ENCODE measurements at places on chromosomes 4 and X.

- DNase-seq: no peak
Measured at GRCh38 chr4:1155314-1155713, 17.1 kb downstream of the SPON2 start.

DNA sequence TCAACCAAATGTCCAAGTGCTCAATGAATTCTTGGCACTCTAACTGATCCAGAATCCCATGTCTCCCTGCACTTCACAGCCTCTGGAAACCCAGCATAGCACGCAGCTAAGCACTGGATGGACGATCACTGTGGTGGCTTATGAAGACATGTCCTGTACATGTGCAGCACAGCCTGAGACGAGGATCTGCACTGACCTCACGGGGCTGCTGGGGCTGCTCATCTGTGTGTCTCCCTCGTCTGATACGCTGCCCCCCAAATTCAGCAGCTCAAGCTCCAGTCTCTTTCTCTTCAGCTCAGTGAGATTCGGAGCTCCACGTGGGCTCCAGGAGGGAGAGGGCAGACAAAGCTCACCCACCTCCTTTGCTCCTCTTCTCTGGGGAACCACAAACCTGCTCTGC, 126.9 kb downstream of the CPZ start:
- DNase-seq: no peak

- DNase-seq: no peak
Measured at GRCh38 chr4:100823993-100824323, 306.1 kb upstream of the EMCN start.

DNA sequence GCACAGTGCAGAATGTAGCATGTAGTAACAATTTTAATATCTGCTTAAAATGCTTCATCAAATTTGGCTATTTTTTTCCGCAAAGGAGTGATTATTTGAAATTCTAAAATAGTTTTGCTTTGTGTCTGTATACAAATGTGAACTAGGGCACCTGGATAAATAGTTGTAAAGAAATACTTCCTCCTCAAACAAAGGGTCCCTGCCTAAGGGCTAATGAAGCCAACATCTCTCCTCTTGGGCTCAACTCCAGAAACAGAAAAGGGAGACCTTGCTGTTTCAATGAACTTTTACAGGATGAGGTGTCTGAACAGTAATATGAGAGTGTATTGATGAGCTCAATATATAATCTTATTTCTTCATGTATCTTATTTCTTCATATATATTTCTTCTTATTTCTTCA, 30.8 kb upstream of the SCOC start:
- no peak for DNase-seq

DNA sequence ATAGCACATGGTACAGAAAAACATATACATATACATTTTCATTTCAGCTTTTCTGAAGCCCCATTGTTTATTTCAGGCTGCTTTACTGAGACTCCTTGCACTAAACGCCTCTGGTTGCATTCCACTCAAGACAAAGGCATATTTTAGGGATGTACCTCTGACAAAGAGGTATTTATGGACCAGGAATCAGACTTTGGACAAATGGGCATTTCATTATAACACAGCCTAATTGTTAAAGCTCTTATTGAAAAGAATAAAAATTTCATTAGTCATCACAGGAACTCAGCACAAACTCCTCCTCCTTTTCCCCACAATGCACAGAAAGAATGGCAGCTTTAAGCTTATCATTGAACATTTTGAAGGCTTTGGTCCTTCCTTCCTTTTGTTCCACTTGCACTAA, 62.9 kb upstream of the UGT8 start:
- DNase-seq: no peak

DNA sequence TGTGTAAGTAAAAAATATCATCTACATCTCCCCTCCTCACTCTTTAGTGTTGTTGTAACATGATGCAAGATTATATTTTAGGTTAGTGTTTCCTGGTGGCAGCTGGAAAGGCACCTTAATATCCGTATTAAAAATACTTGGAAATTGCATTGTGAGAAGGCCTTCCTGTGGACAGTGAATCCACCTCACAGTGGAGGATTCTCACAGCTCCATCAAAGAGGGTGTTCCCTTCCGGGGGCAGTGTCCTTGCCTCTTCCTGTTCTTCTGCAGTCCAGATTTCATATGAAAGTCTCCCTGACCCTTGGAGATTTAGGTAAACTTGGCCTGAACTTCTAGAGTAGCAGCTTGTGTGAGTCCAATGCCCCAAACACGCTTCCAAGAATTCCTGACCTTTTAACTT, 29.9 kb upstream of the GAB1 start:
- no peak for DNase-seq

- DNase-seq: no peak
Measured at GRCh38 chrX:17192106-17192505, 182.9 kb upstream of the NHS start.

DNA sequence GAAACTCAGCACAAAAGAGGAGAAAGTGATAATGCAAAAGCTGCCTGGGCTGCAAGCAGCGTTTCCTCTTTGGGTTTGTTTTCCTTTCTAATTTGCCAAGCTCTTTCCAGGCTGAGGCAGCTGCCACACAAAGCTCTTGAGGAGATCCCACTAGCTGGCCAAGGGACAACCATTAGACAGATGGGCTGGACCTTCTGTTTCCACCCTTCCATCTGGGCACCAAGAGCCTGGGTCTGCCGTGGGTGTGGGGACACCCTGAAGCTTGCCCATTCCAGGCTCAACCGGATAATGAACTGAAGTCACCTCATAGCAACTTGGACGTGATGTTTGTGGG, 194.6 kb upstream of the C1QTNF7 start:
- no peak for DNase-seq

GRCh38 chr4:153407906-153408305, 58.3 kb upstream of the TMEM131L start:
- DNase-seq: no peak

DNA sequence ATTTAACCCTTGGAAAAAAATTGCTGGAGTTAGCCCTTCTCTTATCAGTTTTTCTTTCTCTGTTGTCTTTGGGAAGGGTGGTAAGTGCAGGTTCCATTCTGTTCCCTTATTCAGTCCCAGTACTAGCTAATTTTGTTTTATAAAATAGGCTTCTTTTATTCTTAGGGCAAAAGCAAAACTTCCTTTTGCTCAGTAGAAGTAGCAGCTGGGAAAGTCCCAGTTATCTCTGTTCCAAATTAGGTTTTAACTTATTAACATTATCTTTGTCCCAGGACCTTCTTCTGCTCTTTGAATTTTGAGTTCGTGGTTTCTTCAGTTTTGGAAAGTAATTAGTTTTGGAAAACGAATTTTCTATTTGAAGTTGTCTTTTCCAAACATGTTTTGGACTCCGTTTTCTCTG, 61.1 kb downstream of the BANK1 start:
- no peak for DNase-seq

DNA sequence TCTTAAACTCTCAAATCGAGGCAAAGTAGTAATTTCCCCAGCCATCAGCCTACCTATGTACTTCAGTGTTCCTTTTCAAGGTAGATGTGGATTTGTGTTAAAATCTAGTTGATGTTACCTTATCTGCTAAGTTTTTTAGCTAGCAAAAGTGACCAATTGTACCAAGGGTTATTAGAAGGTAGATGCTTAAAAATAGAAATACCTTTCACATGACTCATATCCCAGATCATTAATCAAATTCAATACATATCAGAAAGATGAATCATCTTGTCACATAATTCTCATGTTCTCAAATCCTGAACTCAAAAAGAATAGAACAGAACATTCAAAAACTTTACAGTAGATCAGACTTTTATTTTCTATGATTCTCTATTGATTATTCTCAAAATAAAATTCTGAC, 3.5 kb downstream of the ENAM start:
- DNase-seq: no peak

DNA sequence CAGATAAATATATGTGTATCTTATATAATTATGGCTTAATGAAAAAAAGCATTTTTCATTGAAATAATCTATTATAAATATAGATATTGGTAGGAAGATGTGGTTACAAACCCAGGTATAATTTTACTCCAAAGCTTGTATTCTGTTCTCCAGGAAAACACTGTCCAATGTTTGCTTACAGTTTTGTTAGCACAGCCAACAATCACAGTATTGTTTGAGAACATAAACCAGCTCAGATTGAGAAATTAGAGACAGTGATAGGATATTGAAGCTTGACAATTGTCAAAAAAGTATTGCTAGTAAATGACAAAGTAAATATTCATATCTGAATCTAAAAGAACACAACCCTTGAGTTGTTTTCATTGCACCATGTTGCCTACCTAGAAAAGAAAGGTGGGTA, 228.8 kb downstream of the ADGRL3 start:
- no peak for DNase-seq

GRCh38 chr4:85420831-85421230, 54.1 kb upstream of the ARHGAP24 start:
- no peak for DNase-seq

- no peak for DNase-seq
Measured at GRCh38 chrX:28966331-28966730, 379.1 kb downstream of the IL1RAPL1 start.

- DNase-seq: no peak
Measured at GRCh38 chr4:24210332-24210902, 320.6 kb upstream of the PPARGC1A start.

DNA sequence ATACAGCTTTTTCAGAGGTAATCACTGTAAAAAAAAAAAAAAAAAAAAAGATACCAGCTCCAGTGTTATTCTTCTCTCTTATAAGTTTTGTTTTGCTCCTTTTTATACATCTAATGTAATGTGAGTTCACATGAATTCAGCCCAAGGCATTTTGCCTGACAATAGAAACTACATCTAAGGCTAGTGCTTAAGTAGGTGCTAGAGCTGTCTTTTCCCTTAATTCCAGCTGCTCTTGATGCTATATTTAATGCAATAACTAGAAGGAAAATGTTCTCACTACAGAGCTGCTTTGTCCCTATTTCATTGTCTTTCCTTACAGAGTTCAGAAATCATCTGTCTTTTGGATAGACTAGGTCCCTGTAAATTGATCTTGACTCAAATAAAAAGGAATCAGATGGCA, 150.1 kb downstream of the NAA11 start:
- no peak for DNase-seq

GRCh38 chr4:107065201-107065600, 29.1 kb upstream of the DKK2 start:
- no peak for DNase-seq

- DNase-seq: no peak
Measured at GRCh38 chr4:77073106-77073809, 2.5 kb downstream of the CCNI start.

- no peak for DNase-seq
Measured at GRCh38 chr4:101944649-101945048, 154.1 kb downstream of the BANK1 start.

- no peak for DNase-seq
Measured at GRCh38 chrX:129641941-129642340, 12.8 kb downstream of the APLN start.

DNA sequence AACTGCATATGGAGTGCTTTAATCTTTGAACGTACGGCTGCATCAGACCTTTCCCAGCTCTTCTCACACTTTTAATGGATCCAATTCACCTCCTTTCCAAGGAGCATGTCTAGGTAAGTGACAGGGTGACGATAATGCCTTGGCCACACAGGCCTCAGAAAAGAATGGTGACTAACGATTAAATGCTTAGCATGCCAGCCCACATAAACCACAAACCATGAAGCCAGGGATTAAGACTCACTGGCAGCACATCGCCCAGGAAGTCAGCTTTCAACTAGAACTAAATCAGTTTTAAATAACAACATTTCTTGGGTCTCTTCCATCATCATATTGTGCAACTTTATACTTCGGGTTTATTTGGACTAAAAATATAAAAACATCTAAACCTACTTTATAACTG, 28.7 kb downstream of the INPP4B start:
- DNase-seq: no peak

DNA sequence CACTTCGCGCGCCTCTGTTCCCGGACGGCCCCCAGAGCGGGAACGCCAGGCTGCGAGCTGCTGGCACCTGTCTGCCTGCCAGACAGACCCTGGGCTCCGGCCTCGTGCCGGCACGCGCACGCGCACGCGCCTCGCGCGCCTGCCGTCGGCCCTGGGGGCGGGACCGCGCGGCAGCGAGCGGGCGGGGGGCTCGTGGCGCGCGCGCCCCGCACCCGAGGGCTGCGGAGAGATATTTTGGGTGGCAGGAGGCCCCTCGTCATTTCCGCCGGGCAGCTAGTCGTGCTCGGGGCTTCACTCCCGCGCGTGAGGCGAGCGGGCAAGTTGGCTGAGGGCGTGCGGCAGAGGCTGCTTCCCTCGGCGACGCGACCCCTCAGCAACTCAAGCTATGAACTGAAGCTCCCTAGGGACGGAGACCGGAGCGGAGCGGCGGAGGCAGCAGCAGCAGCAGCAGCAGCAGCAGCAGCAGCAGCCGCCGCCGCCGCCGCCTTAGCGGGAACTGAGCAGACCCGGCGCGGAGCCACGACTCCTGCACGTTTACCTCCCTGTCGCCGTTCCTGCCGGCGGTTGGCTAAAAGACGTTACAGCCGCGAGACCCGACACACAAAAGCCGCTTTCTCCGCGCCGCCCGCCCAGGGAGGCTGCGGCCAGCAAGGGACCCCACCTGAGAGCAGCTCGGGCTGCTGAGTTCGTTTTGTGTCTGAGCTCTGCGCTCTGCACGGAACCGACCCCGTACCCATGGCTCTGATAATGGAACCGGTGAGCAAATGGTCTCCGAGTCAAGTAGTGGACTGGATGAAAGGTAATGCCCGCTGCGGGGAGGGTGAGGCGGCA, at the start of gene CNKSR2:
TSS of gene CNKSR2 (plus strand) at position 256 of the 831 bp plus-strand sequence. CDS start at position 736, 480 bp downstream.
- peak; percentile 51 for DNase-seq

GRCh38 chrX:105725228-105725627, 97.1 kb upstream of the NRK start:
- no peak for DNase-seq

- no peak for DNase-seq
Measured at GRCh38 chr4:67452100-67452845, 93.0 kb downstream of the CENPC start.

- DNase-seq: no peak
Measured at GRCh38 chrX:154443479-154443910, 446 bp upstream of the FAM50A start.

GRCh38 chrX:43644124-43644701, 11.9 kb upstream of the MAOA start:
- DNase-seq: no peak

DNA sequence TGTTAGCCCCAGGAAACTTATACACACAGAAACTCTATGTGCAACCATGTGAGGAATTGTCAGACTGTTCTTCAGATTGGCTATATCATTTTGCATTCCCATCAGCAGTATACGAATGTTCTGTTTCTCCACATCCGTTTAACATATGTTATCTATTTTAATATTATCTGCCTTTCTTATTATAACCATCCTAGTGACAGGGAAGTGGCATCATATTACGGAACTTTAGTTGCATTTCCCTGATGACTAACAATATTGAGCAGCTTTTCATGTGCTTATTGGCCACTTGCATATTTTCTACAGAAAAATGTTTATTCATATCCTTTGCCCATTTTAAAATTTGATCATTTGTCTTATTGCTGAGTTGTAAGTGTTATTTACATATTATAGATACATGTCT, 36.5 kb upstream of the IL15 start:
- no peak for DNase-seq

All from T-helper 1 cell (primary cell).